Globus pallidus (tissue), 1 donor: ENCODE measurements at places on chromosomes 11 and 22.

GRCh38 chr11:6682936-6683861 is at the start of gene MRPL17:
Gene MRPL17, minus strand, starts transcription at chr11:6683340. Its CDS starts 44 bp downstream, at chr11:6683296.
- DNase-seq, result peak; percentile 99

- no peak for DNase-seq
These were observed 36.6 kb downstream of the SLC25A17 start for GRCh38 chr22:40782521-40782920.

GRCh38 chr11:68632802-68633201 is 51.5 kb upstream of the GAL start:
- DNase-seq, result no peak

DNA sequence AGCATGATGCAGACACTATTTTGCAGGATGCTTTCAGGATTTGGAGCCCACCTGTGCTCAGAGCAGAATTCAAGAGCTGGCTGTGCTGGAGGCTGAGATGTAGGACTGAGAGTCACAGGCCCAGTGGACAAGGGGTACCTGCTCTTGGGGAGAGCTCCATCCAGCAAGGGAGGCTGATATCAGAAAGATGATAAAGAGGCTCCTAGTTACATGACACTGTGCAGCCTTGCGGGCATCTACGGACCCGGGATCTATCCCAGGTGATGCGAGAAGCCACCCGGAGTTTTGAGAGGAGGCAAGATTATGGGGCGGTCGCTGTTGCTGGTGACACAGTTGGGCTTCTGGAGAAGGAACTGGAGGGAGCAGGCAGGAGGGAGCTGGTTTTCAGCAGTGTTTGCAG is 579.0 kb downstream of the TBC1D22A start:
- DNase-seq, result no peak

DNA sequence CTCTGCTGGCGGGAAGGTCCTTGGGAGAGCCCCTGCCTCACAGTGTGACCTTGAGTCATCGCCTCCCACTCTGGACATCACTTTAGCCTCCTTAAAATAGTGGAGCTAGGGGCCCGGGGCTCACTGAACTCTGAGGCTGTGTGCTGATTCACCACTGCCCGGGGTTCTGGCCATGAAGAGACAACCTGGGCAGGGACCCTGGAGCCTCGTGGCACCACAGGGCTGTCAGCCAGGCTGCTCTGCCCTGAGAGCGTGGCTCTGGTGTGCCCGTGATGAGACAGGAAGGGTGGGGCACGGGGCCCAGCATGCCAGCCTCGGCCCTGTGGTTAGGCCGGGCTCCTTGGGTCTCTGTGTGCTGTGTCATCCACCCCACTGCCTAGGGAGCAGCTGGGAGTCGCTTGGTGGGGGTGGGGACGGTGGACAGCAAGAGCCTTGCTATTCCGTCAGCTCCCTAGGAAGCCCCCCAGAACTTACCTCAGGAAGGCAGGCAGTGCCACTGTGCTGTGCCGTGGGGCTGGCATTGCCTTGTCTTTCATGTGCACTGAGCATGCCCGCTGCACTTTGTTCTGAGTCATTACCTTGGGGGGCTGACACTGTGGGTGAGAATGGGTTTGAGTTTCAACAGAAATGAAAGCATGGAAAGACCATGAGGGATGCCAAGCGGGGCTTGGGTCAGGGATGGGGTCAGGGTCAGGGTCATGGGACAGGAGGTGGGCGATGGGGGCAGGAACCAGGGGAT is 31.7 kb downstream of the TPCN2 start:
- no peak for DNase-seq

DNA sequence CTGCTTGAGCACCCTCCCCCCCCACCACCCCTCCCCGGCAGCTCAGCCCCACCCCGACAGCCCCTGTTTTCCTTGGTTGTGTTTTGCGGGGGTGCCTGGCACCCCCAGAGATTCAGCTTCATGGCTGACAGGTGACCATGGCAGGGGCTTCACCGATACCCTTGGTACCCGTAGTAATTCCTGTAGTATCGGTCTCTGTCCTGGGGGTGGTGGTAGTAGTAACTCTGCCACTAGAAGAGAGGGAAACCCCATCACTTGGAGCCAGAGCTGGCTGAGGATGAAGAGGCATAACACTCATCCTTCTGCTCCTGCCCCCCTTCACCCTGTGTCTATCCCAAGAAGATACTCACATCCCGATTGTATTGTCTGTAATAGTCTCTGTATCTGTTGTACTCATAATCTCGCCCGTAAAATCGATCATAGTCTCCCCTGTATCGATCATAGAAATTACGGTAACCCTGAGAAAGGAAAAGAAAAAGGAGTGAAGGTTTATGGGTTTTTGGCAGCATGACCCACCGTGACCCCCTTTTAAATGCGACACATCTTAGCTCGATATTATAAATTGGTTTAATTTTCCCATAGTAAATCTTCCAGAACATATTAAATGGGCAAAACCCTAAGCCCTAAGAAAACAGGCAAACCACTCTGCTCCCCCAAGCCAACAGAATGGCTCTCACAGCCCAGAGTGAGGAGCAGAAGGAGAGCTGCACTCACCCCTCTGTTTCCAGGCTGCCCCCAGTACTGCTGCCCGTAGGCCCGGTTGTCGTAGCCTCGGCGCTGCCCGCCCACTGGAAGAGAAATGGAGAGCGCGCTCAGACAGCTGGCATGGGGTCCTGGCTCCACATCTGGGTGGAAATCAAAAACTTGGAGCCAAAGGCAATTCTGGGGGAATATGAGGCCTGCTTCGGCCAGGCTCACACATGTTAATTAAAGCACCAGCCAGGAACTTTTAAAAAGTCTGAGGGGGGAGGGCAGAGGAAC is 8.0 kb downstream of the GNG3 start:
- DNase-seq, result no peak

DNA sequence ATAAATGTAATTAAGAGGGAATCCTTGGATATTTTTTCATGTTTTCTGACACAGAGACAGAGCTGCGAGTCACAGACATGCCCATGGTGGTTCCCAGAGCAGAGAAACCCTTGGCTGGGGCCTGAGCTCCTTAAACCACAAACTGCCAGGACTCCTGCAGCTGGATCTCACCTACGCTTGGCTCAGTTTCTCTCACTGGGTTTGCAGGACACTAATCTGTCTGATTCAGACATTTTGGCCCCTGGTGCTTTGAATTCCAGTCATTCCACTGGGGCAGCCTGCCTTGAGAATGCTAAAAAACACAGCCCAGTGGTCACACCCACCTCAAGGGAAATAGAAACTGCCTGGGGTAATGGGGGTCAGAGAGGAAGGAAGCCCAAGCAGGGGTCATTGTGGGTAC is 122.6 kb downstream of the CCDC81 start:
- DNase-seq, result no peak

DNA sequence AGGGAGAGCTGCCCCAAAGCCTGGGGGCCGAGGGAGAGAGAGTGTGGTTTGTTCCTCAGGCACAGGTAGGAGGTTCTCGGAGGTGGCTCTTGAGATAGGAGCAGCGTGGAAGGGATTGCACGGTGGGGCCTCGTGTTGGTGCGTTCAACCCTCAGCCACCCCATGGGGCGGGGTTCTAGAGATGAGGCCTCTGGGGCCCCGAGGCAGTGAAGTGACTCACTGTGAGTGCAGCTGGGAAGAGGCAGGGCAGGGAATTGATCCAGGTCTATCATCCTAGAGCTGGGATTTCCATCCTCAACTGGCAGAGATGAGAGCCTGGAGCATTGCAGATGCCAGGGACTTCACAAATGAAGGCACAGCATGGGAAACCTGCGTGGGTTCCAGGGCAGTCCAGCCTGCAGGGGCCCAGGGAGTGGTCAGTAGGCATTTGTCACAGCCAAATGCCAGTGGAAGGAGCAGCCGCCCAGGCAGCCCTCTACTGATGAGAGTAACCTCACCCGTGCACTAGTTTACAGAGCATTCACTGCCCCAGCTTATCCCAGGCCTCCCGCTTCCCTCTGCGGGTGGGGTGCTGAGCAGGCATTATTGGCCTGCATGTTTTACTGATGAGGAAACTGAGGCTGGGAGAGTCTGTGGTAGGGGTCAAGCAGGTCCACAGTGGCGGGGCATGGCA is 5.1 kb upstream of the SMARCB1 start:
- peak; percentile 52 for DNase-seq

GRCh38 chr11:69909561-69910518 is 90.6 kb upstream of the FGF3 start:
- no peak for DNase-seq
